T-helper 22 cell (primary cell): ENCODE measurements at places on chromosomes 1 and 21.

DNA sequence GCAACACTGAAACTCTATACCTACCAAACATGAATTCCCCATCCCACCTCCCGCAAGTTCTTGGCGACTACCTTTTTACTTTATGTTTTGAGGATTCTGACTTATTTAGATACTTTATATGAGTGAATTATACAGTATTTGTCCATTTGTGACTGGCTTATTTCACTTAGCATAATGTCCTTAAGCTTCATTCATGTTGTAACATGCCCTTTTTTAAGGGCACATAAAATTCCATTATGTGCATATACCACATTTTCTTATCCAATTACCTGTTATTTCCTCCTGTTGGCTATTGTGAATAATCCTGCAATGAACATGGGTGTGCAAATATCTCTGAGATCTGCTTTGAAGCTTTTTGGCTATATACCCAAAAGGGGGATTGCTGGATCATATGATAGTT lies 22.0 kb upstream of the CHIT1 start:
- DNase-seq = no peak

DNA sequence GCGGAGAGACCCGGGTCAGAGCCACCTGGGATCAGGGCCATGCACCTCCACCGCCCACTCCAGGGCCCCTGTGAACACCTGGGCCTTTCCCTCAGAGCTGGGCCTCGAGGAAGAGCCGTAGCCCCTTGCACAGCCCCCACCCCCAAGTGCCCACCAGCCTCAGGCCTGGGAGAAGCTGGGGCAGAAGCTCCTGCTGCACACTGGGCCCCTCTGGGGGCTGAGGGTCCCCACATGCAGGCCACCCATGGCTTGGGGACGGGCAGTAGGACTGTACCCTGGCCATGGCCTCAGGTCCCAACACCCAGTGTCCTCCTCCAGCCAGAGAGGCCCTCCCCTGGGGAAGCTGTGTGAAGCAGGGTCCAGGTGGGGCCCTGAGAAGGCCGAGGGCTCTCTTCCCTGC lies 6.5 kb downstream of the NOC2L start:
- no peak for DNase-seq

- DNase-seq = no peak
Measured at GRCh38 chr21:40841524-40842196, 5.3 kb downstream of the DSCAM start.

DNA sequence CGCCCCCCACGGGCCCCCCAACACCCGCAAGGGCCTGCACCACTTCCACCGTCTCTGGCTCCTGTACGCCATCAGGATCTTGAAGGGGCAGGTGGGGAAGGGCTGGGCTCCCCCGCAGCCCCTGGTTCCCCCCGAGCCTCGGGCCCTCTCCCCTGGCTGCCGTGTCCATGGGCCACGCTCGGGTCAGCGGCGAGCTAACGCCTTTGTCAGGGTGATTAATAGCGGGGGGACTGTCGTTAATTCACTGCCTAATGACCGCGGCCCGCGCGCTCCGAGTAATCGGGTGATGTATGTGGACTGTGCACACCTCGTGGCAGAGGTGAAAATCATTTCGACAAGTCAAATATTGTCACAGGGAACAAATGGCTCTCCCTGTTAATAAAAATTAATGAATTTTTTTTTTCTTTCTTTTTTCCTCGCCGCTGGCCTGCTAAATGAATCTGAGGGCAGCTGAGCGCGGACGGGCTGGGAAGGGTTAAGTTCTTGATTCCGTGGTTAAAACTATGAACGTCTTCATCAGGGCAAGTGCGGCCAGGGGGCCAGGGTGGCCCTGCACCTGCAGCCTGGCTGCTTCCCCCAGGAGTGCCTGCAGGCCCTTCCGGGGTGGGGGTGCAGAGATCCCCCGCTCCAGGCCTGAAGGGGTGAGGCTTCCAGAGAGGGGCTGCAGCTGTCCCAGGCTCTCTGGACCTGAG lies 100.8 kb downstream of the PRDM16 start:
- no peak for DNase-seq

- DNase-seq = no peak
Measured at GRCh38 chr1:154626456-154627256, 18.7 kb upstream of the ADAR start.

- no peak for DNase-seq
Measured at GRCh38 chr1:184637664-184638240, 116.9 kb downstream of the EDEM3 start.

DNA sequence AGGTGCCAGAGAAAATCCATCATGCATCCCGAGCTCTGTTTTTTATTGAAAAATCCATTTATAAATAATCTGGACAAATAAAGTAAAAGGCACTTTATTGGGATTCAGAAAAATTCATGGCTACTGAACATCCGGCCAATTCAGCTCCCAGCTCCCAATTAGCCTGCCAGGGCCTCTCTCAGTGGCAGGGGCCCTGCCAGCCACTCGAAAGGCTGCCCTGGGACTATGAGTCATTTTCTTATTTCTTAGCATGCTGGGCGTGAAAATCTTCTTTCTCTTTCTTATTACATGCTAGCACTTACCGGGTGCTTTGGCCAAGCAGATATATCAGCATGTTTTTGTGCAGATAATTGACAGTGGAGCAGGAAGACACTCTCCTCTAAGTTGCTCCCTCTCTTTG lies 283.3 kb downstream of the CAMTA1 start:
- no peak for DNase-seq

GRCh38 chr1:89919174-89919573 lies 75.7 kb upstream of the ZNF326 start:
- DNase-seq = no peak

GRCh38 chr1:162159515-162159914 lies 90.0 kb downstream of the NOS1AP start:
- no peak for DNase-seq

DNA sequence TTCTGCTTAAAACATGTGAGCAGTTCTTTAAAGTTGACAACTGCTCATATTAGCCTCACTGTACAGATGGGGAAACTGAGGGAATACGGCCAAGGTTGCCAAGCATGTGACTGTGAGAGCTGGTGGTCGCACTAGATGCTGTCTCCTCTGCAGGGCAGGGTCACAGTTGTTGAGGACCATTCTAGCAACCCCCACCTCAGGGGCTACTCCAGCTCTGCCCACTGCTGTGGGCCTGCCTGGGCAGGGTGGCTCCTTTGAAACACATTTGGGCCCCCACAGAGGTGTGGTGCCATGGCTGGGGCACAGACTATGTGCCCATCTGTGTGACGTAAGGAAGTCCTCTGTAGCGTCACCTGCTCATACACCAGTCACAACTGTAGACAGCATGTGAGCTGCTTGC lies 779 bp downstream of the THEM5 start:
- no peak for DNase-seq

DNA sequence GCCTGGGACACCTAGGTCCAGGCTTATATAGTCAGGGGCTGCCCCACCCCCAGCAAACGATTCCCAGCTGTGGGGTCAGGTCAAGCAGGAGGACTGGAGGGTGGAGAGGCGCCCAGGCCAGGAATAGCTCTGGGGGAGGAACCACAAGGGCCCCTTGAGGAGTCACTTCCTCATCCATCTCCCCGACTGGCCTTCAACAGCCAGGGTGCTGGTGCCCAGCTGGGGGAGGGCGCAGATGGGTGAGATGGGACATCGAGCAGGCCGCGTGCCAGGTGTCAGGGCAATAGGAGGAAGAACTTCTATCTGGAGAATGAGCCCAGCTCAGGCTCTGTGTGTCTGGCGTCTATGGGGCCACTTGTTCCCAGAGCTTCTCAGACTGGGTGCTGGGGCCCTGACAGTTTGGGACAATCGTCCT lies 208 bp upstream of the MYBPH start:
- no peak for DNase-seq

- DNase-seq = no peak
Measured at GRCh38 chr1:175158170-175158591, 34.4 kb downstream of the KIAA0040 start.

DNA sequence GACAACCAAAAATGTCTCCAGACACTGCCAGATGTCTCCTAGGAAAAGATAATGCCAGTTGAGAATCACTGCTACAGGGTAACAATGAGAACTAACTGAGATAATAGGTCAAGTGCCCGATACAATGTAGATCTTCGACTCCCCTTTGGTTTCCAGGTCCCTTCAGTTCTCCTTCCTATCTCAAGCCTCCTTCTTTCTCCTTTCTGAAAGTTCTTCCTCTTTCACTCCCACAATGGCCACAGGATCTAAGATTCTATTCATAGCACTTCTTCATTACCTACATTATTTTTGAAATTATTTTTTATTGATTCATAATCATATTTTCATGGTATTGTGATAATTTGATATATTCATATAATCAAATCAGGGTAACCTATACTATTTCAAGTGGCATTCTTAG lies 6.3 kb downstream of the PFDN2 start:
- no peak for DNase-seq

GRCh38 chr1:40316595-40317393 lies at the start of gene COL9A2:
COL9A2 (minus strand) TSS chr1:40317286; CDS start chr1:40317197, 89 bp downstream.
- peak; percentile 46 for DNase-seq

GRCh38 chr1:214941061-214941460 lies 141.5 kb upstream of the KCNK2 start:
- DNase-seq = no peak

GRCh38 chr21:15219039-15219438 lies 154.2 kb upstream of the NRIP1 start:
- DNase-seq = no peak

DNA sequence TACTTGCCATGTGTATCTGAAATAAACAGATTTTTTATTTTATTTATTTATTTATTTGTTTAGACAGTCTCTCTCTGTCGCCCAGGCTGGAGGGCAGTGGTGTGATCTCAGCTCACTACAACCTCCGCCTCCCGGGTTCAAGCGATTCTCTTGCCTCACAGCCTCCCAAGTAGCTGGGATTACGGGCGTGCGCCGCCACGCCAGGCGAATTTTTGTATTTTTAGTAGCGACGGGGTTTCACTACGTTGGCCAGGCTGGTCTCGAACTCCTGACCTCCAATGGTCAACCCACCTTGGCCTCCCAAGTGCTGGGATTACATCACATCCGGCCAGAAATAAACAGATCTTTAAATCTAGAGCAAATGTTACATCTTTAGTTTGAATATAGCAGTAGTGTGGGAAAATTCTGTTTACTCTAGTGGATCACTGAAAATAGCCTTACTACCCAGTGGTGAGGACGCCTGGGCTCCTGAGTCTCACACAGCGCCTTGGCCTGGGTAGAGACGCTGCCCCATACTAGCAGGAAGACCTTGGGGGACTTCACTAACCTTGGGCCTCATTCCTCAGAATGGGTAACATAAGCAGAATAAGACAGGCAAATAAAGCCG lies 709 bp downstream of the GART start:
- no peak for DNase-seq

- no peak for DNase-seq
Measured at GRCh38 chr1:192978195-192978710, 80.9 kb downstream of the UCHL5 start.

DNA sequence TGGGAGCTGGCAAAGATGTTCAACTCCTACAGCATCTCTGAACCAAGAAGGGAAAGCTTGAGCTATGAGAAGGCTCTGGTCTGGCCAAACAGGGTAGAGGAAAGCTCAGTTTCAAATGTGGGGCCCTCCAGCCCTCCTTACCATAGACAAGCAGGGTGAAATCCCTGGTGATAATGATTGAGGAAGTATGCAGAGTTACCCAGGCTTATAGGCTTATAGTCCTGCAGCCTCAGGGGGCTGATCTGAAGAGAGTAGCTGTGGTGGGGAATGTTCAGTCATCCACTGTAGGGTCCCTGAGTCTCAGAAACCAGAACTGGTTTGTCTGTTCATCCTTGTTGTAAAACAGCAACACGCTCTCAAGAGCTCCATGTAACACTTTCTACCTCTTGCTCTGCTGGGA lies 19.8 kb upstream of the LY9 start:
- no peak for DNase-seq

DNA sequence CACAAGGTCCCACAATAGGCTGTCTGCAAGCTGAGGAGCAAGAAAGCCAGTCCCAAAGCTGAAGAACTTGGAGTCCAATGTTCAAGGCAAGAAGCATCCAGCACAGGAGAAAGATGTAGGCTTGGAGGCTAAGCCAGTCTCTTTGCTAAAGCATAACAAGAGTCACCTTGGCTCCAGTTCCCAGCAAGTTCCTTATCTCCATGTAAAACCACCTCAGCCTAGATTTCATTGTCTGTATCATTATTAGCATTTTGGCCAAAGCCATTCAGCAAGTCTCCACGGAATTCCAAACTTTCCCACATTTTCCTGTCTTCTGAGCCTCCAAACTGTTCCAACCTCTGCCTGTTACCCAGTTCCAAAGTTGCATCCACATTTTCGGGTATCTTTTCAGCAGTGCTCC lies 36.9 kb downstream of the PIGM start:
- DNase-seq = no peak

GRCh38 chr1:245650441-245650960 lies 495.7 kb downstream of the KIF26B start:
- DNase-seq = no peak

DNA sequence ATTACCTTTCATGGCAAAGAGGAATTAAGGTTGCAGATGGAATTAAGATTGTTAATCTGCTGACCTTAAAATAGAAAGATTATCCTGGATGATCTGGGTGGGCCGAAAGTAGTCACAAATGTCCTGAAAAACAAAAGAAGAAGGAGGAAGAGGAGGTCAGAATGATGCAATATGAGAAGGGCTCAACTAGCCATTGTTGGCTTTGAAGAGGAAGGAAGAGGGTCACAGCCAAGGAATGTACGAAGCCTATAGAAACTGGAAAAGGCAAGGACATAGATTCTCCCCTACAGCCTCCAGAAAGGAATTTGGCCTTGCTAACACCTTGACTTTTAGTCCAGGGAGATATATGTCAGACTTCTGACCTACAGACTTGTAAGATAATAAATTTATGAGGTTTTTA lies 39.4 kb upstream of the FMOD start:
- no peak for DNase-seq

- DNase-seq = no peak
Measured at GRCh38 chr1:47855230-47855629, 142.0 kb downstream of the TRABD2B start.

DNA sequence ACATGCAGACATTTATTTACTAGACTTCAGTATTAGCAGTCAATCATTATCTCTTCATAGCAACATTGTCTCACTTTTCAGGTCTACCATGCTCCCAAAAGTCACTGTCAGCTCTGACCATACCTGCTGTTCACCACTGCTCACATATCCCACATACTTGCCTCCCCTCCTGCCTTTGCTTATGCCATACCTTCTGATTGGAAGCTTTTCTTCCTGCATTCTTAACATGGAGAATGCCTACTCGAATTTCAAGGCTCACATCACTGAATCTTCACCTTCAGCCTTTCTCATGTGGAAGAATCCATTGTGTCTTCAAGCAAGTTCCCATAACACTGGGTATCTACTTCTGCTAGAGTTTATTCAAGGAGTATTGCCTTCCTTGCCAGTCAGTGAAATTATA lies 135.4 kb downstream of the NTNG1 start:
- no peak for DNase-seq
